ENCODE measurements at places on chromosomes 12 and 14.
A peak's percentile ranks its signal among the peaks of the same experiment; 100 is the strongest.

GRCh38 chr12:104462931-104463339 lies 6.2 kb downstream of the CHST11 start:
- DNase-seq: no peak

GRCh38 chr12:5888816-5889315 lies 56.2 kb downstream of the ANO2 start:
- no peak for DNase-seq

GRCh38 chr14:93693914-93694313 lies 94.4 kb downstream of the PRIMA1 start:
- no peak for DNase-seq

DNA sequence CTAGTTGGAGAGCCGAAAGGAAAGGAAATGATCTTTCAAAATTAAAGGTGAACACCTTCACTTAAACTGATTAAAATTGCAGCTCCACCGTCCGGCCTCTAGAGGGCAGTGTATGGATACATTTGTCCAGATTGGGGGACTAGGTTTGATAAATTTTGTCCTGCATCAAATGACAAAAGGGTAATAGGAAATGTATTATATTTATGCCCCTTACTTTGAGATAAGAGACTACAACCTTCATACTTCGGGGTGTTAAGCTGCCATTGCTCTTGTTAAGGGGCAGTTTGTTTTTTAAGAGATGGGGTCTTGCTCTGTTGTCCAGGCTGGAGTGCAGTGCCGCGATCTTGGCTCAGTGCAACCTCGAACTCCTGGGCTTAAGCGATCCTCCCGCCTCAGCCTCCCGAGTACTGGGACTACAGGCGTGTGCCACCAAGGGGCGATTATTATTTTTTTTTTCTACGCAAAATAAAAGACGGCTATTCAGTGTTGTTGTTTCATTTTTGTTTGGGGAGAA lies 818 bp upstream of the SUOX start:
- peak; percentile 72 for DNase-seq

GRCh38 chr14:104264495-104265265 lies 126.3 kb downstream of the KIF26A start:
- peak; percentile 28 for DNase-seq

DNA sequence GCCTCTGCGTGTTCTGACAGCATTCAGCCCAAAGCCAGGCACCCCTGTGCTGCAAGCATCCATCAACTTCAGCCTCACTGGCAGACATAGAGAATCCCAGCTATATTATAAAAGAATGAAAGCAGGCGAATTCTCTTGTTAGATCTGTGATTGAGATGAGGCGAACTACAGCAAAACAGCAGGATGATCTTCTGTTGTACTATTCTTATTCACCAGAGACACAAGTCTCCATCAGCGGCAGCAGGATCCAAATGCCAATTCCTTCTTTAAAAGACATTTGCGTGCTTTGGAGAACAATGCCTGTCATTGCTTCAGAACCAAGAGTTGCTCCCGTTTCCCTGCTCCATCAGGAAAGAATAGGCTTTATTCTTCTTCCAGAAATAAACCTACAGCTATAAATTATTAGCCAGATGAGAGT lies 188.9 kb downstream of the SLC41A2 start:
- DNase-seq: no peak

GRCh38 chr12:99611117-99611516 lies 36.4 kb upstream of the GARIN6 start:
- no peak for DNase-seq

DNA sequence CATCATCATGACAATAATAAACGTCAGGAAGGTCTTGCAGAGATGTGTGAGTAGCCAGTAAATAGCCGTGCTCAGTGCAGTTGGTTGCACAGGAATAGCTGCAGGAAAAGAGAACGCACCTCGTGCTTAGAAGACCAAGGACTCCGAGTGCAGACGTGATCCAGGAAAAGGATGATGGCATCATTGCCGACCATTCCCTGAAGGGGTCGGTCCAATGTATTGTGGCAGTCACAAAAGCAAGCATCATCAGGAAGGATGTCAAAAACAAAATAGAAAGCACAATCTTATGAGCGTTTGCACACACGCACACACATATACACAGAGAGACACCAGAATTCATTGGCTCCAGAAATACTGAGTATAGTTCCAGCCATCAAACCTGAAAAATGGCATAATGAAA lies 12.8 kb downstream of the DUSP6 start:
- no peak for DNase-seq

- DNase-seq: no peak
Measured at GRCh38 chr12:58521796-58522195, 398.5 kb downstream of the LRIG3 start.

- DNase-seq: no peak
Measured at GRCh38 chr12:81644503-81644902, 114.6 kb downstream of the PPFIA2 start.

- DNase-seq: peak; percentile 29
Measured at GRCh38 chr12:29073631-29074239, 75.3 kb upstream of the FAR2 start.

DNA sequence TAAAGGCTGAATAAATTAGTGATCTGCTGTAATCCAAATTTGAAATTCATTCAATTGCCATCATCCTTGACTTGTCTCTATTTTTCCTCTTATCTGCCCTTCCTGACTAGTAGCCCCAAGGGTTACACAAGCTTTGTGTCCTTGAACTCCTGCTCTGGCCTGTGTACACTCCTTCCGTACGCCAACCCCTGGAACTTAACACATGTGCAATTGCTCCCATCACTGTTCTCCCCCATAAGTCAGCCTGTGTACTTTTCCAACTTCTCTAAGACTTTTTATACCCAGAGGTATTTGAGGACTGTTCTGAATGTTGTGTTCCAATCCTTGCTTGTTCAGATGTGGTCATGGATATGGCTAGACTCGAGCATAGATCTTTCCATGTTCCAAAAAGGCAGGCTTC lies 171.1 kb upstream of the G2E3 start:
- no peak for DNase-seq

DNA sequence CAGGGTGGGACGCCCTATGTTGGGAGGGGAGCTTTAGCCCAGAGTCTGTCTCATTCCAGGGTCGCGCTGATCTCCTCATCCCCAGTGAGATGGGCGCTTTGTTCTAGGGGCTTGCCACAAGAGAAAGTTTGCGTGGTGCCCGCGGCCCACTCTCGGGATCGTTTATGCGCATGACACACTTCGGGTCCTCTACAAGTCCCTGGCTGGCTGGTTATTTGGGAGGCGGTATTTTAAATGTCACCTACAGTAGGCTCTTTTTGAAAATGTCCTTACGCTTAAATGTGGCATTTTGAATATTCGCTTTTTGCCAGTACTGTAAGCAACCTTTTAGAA lies 541 bp downstream of the GOLT1B start:
- peak; percentile 43 for DNase-seq

DNA sequence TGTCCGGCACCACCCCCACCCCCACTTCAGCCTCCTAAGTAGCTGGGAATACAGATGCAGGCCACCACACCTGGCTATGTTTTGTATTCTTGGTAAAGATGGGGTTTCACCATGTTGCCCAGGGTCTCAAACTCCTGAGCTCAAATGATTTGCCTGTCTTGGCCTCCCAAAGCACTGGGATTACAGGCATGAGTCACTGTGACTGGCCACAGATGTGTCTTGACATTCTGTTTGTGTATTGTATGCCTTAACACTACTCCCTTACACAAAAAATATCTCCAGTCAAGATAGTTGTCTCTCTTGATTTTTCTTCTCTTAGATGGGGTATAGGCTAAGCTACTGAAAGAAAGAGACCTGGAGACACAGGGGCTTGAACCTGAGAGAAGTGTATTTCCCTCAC lies 17.6 kb downstream of the CLEC14A start:
- DNase-seq: no peak

GRCh38 chr12:117518594-117519270 lies 157.3 kb upstream of the NOS1 start:
- DNase-seq: peak; percentile 58

DNA sequence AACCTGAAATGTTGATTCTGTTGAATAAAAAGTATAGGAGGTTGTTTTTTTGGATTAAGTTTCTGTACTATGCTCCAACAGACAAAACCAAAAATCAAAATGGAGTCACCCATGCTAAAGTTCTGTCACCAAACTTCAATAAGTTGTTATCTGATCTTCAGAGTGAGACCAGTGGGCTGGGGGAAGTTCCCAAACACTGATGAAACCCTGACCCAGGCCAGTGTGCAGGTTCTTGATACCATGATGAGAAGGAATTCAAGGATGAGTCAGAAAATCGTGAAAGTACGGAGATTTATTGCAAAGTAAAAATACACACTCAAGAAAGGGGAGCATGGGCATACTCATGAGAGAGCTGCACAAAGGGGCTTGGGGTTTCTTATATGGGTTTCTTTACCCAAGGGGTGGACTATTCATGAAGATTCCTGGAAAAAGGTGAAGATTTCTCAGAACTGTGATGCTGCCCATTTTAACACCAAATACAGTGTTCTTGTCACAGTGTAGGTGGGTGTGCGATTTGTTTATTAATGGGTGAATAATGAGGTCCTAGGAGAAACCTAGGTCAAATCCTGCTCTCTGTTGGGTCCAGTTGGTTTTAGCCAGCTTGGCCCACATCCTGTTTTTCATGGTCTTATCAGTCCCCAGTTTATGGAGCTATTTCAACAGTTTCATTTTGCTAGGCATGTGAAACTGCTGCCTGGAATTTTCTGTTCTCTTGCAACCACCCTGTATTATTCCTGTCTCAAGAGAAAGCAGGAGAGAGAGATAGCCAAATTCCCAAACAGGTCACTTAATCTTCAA lies 27.5 kb upstream of the DENND5B start:
- no peak for DNase-seq

GRCh38 chr12:442235-442884 lies 17.4 kb upstream of the B4GALNT3 start:
- DNase-seq: peak; percentile 73

DNA sequence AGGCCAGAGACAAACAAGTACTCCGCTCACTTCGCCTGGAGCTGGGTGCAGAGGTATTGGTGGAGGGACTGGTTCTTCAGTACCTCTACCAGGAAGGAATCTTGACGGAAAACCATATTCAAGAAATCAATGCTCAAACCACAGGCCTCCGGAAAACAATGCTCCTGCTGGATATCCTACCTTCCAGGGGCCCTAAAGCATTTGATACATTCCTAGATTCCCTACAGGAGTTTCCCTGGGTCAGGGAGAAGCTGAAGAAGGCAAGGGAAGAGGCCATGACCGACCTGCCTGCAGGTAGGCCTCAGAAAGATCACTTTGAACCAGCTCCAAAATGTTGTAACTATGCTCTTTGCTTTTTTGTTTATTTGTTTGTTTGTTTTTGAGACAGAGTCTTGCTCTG lies 1.6 kb downstream of the CRADD start:
- no peak for DNase-seq

DNA sequence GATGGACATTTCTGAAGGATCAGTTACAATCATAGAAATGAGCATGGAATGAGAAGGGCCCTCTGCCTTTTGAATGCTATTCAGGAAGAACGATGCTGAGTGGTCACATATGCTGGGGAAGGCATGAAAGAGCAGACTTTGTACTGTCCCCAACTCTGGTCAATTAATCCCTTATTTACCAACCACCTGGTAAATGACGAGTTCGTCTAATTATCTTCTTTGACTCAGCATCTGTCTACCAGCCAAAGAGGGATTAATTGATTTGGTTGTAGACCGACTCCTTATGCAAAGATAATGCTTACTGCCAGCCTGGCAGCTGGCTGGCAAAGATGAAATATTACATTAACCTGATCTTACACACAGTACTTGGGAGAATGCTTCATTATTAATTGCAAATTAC lies 152.2 kb downstream of the CHST11 start:
- DNase-seq: no peak

GRCh38 chr12:4911316-4911994 lies 1.8 kb downstream of the KCNA1 start:
- DNase-seq: peak; percentile 18

- DNase-seq: no peak
Measured at GRCh38 chr14:32514236-32514635, 185.1 kb downstream of the AKAP6 start.

GRCh38 chr14:55730592-55731310 lies 150.7 kb downstream of the KTN1 start:
- no peak for DNase-seq

- DNase-seq: no peak
Measured at GRCh38 chr12:93366422-93366821, 11.3 kb upstream of the NUDT4 start.

DNA sequence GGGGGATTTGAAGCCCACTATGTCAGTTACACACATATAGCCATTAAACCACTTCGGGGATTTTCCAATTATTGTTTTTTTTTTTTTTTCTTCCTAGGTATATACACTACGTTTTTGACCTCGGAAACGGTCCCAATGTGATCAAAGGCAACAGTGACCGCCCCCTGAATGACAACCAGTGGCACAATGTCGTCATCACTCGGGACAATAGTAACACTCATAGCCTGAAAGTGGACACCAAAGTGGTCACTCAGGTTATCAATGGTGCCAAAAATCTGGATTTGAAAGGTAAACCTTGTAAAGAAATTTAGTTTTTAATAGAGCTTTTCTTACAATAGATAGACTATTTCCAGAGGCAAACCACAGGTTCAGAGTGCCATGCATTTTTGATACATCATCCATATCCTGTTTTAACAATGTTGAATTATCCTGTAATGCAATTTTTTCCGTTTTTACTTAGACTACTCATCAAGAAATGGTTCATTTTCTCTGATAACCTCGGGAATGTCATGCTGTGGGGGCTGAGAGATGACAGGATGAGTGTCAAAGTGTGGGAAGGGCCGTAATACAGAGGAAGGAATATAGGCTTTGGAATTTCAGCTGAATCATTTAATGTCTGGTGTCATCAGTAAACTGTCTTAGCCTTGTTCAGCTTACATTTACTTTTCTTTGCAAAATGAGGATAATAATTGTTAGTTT lies 797.1 kb downstream of the NRXN3 start:
- DNase-seq: no peak

All from colonic mucosa (tissue), 4 donors.